CD14-positive monocyte (primary cell): ENCODE measurements at places on chromosomes 5 and 9. TPM values are rescaled to one million over a fixed set of nuclear protein-coding genes. Genes with fewer than 3 reads are reported as not detected.

The SMIM33 gene
- not detected in 2 replicates for polyA plus RNA-seq

The CBY3 gene
- not detected for polyA plus RNA-seq

The LCN15 gene
- polyA plus RNA-seq: not detected

The TOR1B gene
- polyA plus RNA-seq: 15.8 TPM

The AQP7 gene
- not detected for polyA plus RNA-seq

The STPG3 gene
- not detected for polyA plus RNA-seq

The SLC9A3 gene
- polyA plus RNA-seq: 0.31 TPM

The SLC4A9 gene
- not detected for polyA plus RNA-seq

The CDKN2B gene
- polyA plus RNA-seq: 2.7 TPM

The HSDL2 gene
- 34.8 TPM for polyA plus RNA-seq

The ADAMTS6 gene
- 0.01 TPM in 1 of 2 replicates, not detected in the other for polyA plus RNA-seq

The FGD3 gene
- polyA plus RNA-seq: 32.4 TPM

The GOLPH3 gene
- polyA plus RNA-seq: 17.5 and 25.1 TPM in 2 replicates

The AGGF1 gene
- polyA plus RNA-seq: 13.0 TPM

The LRRTM2 gene
- polyA plus RNA-seq: 0.01 TPM in 1 of 2 replicates, not detected in the other

The MEF2C gene
- 23.0 and 32.0 TPM in 2 replicates for polyA plus RNA-seq

The ASS1 gene
- polyA plus RNA-seq: not detected

The ITGA1 gene
- polyA plus RNA-seq: 0.05 and 0.33 TPM in 2 replicates

The IER5L gene
- polyA plus RNA-seq: 15.5 and 38.4 TPM in 2 replicates

The GABRA1 gene
- not detected for polyA plus RNA-seq

The GARIN3 gene
- not detected in 2 replicates for polyA plus RNA-seq

The CDH6 gene
- polyA plus RNA-seq: not detected

The GKAP1 gene
- 1.4 TPM for polyA plus RNA-seq

The RNF145 gene
- polyA plus RNA-seq: 11.5 TPM

The GFI1B gene
- 0.21 TPM for polyA plus RNA-seq

The CDX1 gene
- not detected in 2 replicates for polyA plus RNA-seq

The DNM1 gene
- 0.56 TPM for polyA plus RNA-seq

The DMRT3 gene
- polyA plus RNA-seq: not detected

The PFN3 gene
- not detected in 2 replicates for polyA plus RNA-seq

The GRM6 gene
- polyA plus RNA-seq: not detected

The QRFP gene
- 0.60 and 0.64 TPM in 2 replicates for polyA plus RNA-seq

The FYB1 gene
- 75.3 TPM for polyA plus RNA-seq

The PPP2R2B gene
- not detected for polyA plus RNA-seq

The DMRT1 gene
- not detected for polyA plus RNA-seq

The SLC1A1 gene
- polyA plus RNA-seq: not detected

The ISL1 gene
- polyA plus RNA-seq: not detected

The AOPEP gene
- 4.1 TPM for polyA plus RNA-seq

The KIF4B gene
- not detected for polyA plus RNA-seq

The OR1J1 gene
- not detected for polyA plus RNA-seq

The TNFSF8 gene
- polyA plus RNA-seq: 34.0 TPM

The TMEM232 gene
- 0.04 TPM in 1 of 2 replicates, not detected in the other for polyA plus RNA-seq

The C9orf153 gene
- polyA plus RNA-seq: not detected in 2 replicates

The CAVIN4 gene
- not detected in 2 replicates for polyA plus RNA-seq

The PCA3 gene
- not detected for polyA plus RNA-seq

The SPATA24 gene
- polyA plus RNA-seq: 1.6 and 2.0 TPM in 2 replicates

The SV2C gene
- 0.02 TPM for polyA plus RNA-seq

The ERAP2 gene
- polyA plus RNA-seq: 3.0 TPM

The LCN6 gene
- not detected for polyA plus RNA-seq

The KLHL3 gene
- not detected for polyA plus RNA-seq

The CXCL14 gene
- not detected for polyA plus RNA-seq
